ENCODE measurements at places on chromosomes 5 and 9. TPM values are rescaled to one million over a fixed set of nuclear protein-coding genes. Genes with fewer than 3 reads are reported as not detected.

The FGF18 gene
- 0.05 TPM for total RNA-seq

The CFAP157 gene
- not detected for total RNA-seq

The PTPA gene
- 75.7 TPM for total RNA-seq

The NOXA1 gene
- total RNA-seq: 0.18 TPM

The PGGT1B gene
- total RNA-seq: 22.1 TPM

The TMEFF1 gene
- total RNA-seq: 5.3 TPM

The COL15A1 gene
- 49.9 TPM for total RNA-seq

The ST8SIA4 gene
- total RNA-seq: 20.9 TPM

The ACER2 gene
- 3.6 TPM for total RNA-seq

The OR13C2 gene
- not detected for total RNA-seq

The MGAT4B gene
- 261 TPM for total RNA-seq

The MAMDC4 gene
- 4.0 TPM for total RNA-seq

The ACTBL2 gene
- 0.89 TPM for total RNA-seq

The CDH9 gene
- total RNA-seq: 0.59 TPM

The PRRX2 gene
- 0.59 TPM for total RNA-seq

The FABP6 gene
- total RNA-seq: not detected

The LCN12 gene
- 0.51 TPM for total RNA-seq

The IARS1 gene
- total RNA-seq: 468 TPM

The TSLP gene
- 0.42 TPM for total RNA-seq

The PTTG1 gene
- total RNA-seq: 137 TPM

The MYMK gene
- not detected for total RNA-seq

The RCL1 gene
- 17.4 TPM for total RNA-seq

The NTRK2 gene
- total RNA-seq: under 0.01 TPM

The SLCO6A1 gene
- total RNA-seq: not detected

The FIBCD1 gene
- 26.0 TPM for total RNA-seq

The MTX3 gene
- total RNA-seq: 19.3 TPM

The CCNJL gene
- 3.3 TPM for total RNA-seq

The GFRA3 gene
- total RNA-seq: not detected

The IFNA21 gene
- total RNA-seq: not detected

Measured in smooth muscle cell of the umbilical artery (primary cell).